ENCODE measurements at places on chromosomes 13 and 19.

DNA sequence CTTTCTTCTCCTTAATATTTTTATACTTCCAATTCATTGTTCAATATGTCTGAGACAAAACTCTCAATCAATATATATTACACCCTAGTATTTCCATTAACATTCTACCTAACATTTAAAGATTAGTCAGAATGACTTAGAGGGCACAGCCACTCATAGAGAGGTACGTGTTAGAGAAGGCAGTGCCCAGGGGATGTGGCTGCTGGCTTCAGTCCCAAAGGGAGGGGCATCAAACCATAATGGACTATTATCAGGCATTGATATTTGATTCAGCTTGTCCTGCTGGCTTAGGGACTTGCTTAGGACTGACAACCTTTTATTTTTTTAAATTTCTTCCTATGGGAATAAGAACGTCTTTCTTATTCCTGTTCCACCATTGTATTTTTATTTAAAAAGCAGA lies 1392.0 kb upstream of the ATXN8OS start:
- DNase-seq = no peak

- no peak for DNase-seq
Observed at GRCh38 chr19:18814063-18814462, 17.7 kb upstream of the UPF1 start.

DNA sequence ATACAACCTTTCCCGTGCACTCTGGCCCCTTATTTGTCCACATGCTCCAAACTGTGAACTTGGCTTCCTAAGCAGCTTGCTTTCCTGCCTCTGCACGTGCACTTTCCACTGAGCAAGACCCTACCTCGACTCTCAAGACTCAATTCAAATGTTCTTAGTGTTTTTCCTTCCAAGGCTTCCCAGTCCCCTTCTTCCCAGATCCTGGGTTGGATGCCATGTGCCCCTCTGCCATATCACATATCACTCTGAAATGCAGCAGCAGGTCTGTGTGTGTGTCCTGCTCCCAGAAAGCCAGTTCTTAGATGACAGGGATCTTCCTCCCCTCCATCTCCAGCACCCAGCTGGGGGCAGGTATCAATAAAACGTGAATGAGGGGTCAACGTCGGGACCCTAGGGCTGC lies 3.0 kb downstream of the ZNF557 start:
- DNase-seq = no peak

GRCh38 chr13:99967869-99968520 lies 3.6 kb downstream of the ZIC5 start:
- DNase-seq = no peak

GRCh38 chr13:19817106-19817505 lies 34.4 kb upstream of the PSPC1 start:
- no peak for DNase-seq

DNA sequence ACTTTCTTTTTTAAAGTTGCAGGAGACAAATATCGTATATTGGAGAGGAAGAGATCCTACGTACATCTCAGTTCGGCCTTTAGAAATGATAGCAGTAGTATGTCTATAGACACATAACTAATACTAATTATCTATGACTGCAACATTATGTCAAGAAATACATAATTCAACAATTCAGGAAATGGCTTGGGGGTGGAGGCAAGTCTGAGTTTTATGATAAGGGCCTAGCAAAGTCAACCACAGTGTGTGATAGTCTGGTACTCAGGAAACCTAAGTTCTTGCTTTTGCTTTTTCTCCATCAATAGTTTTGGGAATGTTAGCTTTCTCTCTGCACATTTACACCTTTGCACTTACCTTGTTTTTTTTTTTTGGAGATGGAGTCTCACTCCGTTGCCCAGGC lies 27.5 kb upstream of the OBI1 start:
- no peak for DNase-seq

- no peak for DNase-seq
Observed at GRCh38 chr19:43551399-43552197, 18.6 kb downstream of the ZNF575 start.

DNA sequence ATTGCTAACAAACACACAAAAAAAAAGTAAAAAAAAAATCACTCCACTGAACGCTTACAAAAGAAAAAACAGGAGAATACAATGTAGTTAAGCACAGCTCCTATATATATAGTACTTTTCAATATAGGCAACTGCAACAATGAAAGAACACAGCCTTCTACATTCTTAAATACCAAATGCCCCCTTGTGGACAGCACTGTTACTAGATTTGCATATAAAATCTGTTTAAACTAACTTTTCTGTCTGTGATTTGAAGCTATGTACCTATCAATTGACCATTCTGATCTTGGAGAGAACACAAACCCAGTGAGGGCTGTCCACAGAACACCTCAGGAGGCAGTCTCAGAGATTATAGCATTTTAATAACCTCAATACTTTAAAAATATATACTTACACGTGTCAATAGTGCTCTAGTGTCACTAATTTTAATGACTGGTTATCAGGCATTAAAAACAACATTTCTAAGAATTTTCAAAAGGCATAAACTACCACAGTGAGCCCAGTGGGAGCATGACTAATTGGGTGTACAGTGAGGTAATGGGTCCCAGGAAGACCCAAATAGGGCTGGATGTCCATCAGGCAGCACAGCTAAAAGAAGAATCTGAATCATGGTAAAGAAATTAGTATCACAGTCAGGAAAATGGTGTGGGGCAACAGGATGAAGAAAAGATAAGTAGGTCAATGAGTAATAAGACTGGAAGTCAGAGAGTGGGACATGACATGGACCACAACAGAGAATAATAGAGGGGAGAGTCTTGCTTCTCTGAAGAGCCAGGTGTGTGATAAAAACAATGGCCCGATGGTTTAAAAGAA lies 22.2 kb downstream of the CCDC169 start:
- DNase-seq = no peak

DNA sequence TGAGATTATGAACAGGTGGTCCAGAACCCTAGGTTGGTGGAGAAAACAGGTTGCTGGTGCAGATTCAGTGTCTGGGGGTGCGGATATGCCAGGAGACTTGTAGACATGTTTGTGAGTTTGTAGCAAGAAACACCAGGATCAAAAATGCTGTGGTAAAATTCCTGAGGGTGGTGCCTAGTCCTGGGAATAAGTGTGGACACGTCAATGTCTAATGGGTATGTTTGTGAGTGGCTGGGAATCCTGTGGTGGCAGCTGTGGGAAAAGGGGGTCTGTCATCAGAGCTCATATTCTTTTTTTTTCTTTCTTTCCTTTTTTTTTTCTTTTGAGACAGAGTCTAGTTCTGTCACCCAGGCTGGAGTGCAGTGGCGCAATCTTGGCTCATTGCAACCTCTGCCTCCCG lies 7.2 kb downstream of the ZNF708 start:
- no peak for DNase-seq

- no peak for DNase-seq
Observed at GRCh38 chr19:41910240-41910991, 17.8 kb downstream of the ERFL start.

DNA sequence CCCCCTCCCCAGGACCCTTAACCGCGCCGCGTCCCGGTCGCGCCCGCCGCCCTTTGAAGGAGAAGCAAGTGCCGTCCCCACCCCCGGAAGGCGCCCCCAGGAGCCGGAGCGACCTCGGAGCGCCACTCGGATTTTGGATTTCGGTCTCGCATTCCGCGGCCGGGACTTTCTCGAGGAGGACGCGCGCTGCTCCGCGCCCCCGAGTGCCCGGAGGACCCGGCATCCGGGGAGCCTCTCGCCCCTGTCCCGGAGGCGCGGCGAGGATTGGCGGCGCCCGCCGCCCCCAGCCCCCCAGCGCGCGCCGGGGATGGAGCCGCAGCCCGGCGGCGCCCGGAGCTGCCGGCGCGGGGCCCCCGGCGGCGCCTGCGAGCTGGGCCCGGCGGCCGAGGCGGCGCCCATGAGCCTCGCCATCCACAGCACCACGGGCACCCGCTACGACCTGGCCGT lies 1.6 kb downstream of the MIDN start:
- no peak for DNase-seq

DNA sequence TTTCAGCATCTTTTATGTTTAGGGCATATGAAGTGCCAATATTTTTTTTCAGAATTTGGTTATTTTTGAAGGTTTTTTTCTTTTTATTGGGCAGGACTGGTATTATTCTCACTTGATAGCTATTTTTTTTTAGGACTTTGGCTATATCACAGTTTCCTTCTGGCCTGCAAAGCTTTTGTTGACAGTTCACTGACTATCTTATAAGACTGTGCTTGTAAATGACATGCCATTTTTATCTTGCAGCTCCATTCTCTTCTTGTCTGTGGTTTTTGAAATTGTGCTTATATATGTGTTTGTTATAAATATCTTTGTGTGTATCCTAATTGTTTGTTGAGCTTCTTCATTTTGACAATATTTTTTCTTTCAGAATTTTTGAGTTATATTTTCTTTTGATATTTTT lies 26.4 kb upstream of the ZNF431 start:
- DNase-seq = no peak

GRCh38 chr19:39937094-39937720 lies 2.8 kb upstream of the FCGBP start:
- no peak for DNase-seq

- DNase-seq = no peak
Observed at GRCh38 chr13:20402881-20403280, 122.8 kb downstream of the CRYL1 start.

GRCh38 chr13:76769271-76769791 lies 116.9 kb downstream of the KCTD12 start:
- no peak for DNase-seq

- no peak for DNase-seq
Observed at GRCh38 chr19:13013649-13014048, 18.4 kb downstream of the NFIX start.

GRCh38 chr13:106587787-106588186 lies 19.9 kb upstream of the ARGLU1 start:
- DNase-seq = no peak

GRCh38 chr19:17719730-17720400 lies 585 bp downstream of the MAP1S start:
- DNase-seq = no peak

DNA sequence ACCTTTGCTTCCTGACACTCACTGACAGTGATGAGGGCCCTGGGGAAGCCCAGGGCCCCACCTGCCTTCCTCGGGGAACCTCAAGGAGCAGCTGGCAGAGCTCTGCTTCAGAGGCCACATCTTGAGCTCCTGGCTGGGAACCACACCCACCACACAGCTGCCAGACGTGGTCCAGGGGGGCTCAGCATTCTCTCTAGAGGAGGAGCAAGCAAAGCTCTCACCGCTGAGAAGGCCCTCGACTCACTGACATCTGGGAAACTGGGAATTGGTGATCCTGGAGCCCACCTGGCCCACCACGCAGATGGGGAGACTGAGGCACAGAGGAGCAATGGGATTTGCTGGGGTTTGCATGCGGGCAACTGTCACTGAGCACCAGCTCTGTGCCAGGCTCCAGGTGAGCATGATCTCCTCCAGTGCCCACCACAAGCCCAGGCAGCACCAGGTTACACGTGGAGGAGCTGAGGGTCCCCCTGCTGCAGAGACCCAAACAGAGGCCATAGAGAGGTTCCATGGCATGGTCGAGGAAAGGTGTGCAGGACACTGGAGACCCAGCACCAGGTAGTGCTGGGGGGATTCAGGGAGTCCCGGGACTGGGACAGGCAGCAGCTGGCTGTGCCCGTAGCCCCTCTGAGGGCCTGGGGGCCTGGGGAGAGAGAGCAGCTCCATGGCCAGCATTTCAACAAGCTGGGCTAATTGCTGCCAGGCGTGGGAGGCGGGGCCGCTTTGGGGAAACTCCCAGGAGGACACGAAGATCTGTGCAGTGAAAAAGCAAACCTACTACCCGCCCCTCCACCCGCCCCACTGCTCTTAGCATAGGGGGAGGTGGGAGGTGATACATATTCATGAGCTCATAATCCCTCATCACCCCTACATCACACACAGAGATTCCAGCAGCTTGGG lies 33.4 kb downstream of the PEPD start:
- DNase-seq = no peak

DNA sequence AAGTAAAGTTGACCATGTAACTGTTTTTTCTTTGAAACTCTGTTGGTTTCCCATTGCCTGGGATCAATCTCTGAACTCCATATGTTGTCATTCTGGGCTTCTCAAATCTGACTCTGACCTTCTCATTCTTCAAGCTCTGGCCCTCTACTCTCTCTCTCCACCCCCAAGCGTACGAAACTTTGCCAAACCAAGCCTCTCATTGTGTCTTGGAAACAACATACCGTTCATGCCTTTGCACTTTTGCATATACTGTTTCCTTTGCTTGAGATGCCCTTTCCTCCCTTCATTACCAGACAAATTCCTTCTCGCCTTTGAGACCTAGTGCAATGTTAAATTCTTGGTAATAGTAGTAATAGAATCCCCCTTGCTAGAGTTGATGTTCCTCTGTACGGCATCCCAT lies 113.7 kb downstream of the OLFM4 start:
- no peak for DNase-seq

DNA sequence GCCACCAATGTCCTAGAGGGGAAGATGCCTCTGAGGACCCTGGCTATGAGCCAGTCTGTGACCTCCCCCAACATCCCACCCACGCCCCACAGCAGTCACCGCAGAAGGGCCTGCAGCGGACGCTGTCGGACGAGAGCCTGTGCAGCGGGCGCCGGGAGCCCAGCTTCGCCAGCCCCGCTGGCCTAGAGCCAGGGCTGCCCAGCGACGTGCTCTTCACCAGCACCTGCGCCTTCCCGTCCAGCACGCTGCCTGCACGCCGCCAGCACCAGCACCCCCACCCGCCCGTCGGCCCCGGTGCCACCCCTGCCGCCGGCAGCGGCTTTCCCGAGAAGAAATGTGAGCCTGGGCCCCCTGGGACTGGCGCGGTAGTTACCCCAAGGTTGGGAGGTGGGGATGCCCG lies 30.6 kb downstream of the DPF1 start:
- DNase-seq = no peak

DNA sequence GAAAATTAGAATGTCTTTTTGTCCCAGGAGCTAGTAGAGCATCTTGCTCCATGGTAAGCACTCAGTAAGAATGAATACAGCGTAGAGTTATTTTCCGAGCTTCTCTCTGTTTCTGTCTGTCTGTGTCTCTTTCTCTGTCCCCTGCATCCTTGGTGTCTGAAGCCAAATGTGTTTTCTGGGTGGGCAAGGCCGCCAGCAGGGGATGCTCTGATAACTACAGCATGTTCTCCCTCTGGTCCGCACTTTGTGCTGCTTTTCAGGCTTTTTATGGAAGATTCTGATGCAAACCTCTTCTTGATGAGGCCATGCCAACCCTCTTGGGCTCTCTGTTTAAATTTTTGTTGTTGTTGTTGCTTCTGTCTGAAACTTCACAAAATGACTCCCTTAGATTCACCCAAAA lies 142.8 kb upstream of the UBL3 start:
- DNase-seq = no peak

DNA sequence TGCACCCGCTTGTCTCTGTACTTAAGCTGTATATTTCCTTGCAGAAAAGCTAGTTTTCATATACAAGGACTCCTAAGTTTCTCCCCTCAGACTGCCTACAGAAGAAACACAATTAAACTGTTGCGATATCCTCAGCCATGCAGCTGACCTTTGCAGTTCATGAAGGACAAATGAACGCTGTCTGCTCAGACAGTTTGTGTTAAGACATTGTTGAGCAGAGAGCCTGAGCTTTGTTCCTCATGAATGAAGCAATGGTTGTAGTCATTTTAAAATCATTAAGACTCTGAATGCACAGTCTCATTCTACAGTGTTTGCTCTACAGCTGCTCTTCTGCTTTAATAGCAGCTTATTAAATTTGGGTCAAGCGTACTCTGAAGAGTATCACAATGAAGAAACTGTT lies 23.2 kb upstream of the MAB21L1 start:
- DNase-seq = no peak

Measured in activated CD8-positive, alpha-beta memory T cell treated with anti-CD3 and anti-CD28 coated beads for 48 hours (primary cell).